ENCODE measurements at places on chromosomes 7 and 10.

GRCh38 chr10:18159557-18159956 lies 19.3 kb downstream of the CACNB2 start:
- no peak for DNase-seq

- peak; percentile 64 for DNase-seq
These were observed 68.1 kb downstream of the VPS41 start for GRCh38 chr7:38840736-38841460.

GRCh38 chr7:126378642-126379041 lies 874.1 kb downstream of the GRM8 start:
- no peak for DNase-seq

DNA sequence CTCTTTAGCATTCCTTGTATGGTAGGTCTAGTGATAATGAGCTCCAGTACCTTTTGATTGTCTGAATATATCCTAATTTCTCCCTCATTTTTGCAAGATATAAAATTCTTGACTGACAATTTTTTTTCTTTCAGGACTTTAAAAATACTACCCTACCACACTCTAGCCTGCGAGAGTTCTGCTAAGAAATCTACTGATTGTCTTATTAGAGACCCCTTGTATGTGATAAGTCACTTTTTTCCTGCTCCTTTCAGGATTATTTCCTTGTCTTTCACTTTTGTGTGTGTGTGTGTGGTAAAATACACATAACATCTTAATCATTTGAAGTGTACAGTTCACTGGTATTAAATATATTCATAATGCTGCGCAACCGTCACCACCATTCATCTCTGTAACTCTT lies 68.7 kb upstream of the PPP1R9A start:
- DNase-seq, result no peak

DNA sequence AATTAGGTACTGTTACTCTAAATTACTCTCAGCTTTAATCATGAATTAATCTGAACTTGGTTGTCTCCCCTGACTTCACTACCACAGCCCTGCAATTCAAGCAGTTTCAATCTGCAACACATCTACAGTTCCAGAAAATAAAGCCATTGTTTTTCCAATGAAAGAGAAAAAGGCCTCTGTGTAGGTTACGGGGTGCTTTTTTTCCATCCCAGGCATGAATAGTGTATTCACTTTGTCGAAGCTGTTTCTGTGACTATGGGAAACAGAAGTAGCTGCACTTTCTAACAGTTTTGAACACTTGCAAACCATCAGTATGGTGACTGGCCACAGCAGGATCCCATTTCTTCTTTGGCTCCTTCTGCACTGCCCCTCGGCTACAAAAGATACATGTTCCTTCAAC lies 460.2 kb downstream of the GRM8 start:
- DNase-seq, result no peak

DNA sequence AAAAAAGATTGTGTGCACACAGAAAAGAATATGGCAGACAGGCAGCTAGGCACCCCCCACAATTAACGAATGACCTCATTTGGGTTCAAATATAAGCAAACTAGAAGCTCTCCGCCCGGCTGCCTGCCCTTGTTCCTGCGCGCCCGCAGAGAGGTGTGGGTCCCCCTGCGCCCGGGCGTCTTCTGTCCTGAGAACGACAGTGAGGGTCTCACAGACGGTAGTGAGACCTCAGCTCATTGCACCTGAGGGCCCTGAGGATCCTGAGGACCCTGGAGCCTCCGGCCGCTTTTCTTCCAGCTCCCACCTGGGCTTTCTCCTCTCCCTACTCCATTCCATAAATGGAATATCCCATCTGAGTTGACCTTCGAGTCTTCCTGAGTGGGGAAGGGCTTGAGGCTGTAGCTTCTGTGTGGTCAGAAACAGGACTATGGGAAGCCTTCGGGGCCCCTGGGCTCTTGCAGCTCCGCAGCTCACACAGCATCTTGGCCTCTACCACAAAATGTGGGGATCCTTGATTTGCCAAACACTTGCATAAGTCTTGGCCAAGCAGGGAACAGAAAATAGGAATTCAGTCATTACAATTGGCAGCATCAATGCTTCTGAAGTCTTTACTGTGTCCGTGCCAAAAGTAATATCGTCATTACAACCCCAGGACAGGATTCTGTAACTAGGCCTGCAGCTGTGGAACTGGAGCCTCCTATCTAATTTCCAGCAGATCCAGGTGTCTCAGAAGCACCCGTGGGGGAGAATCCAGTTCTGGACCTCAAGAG lies 43.8 kb downstream of the JAKMIP3 start:
- DNase-seq, result no peak

- DNase-seq, result no peak
These were observed 78.8 kb downstream of the COL13A1 start for GRCh38 chr10:69880301-69881081.

DNA sequence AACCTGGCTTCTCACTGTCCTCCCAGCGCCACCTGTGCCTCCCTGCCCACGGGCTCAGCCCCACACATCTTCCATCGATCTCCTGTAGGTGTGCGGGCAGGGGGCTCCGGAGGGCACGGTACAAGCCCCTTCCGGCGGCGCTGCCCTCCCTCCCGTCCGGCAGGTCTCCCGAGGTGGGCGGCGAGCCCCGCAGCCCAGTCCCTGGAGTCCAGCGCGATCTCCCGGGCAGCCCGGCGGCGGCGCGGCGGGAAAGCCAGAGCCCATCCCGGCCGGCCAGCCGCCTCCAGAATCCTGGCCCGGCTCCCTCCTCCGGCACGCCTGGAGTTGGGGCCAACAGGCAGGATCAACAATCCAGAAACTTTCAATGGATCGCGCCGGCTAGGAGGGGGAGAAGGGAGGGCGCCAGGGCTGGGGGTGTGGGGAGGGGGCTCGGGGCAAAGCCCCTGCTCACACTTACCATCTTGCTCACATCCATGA lies 100.1 kb downstream of the HIP1 start:
- peak; percentile 42 for DNase-seq

DNA sequence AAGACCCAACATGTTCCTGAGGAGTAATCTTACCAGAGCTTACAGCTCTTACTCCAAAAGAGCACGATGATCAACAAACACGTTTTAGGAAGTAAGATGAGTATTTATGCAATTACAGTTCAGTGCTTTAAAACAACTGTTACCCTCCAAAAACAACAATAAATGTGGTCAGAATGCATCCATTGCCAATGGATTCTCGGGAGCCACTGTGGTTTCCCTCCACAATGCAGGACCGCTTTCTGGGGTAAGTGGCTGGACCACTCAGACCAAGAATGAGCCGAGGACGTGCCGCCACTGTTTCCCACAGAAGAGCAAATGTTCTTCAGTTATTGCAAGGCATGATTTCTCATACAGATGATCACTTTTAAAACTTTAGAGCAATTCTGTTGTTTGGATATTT lies 232.3 kb upstream of the MKLN1 start:
- DNase-seq, result no peak

Measured in prostate gland (tissue), 2 donors.